Fibroblast of skin of right biceps (primary cell): ENCODE measurements at places on chromosomes 4 and X.

GRCh38 chr4:14771094-14771493 lies 231.2 kb upstream of the CPEB2 start:
- no peak for DNase-seq

GRCh38 chrX:29787656-29788055 lies 427.7 kb upstream of the MAGEB2 start:
- DNase-seq: no peak

GRCh38 chr4:127772769-127773671 lies 9.1 kb upstream of the HSPA4L start:
- DNase-seq: no peak

- no peak for DNase-seq
These were observed 71.9 kb downstream of the LIMCH1 start for GRCh38 chr4:41609851-41610250.

- no peak for DNase-seq
These were observed 326.9 kb downstream of the NAF1 start for GRCh38 chr4:162839814-162840213.

- DNase-seq: no peak
These were observed 38.4 kb downstream of the SPARCL1 start for GRCh38 chr4:87490664-87491369.

- no peak for DNase-seq
These were observed 367.3 kb upstream of the FGF13 start for GRCh38 chrX:139078761-139079280.

DNA sequence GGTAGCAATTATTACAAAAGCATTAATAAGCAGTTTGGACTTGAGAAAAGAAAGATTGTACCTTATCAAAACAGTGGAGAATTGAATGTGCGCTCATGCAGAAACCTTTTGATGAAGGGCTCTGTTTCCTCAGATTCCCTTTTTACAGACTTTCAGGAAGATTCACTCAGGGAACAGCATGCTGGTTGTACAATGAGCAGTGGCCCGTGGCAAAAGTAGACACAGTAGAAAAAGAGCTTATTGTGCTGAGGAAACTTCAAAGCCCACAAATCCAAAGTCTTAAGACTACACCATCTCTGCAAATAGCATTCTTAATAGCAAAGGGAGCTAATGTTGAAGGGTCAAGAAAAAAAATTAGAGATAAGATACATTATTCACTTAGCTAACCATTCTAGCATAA lies 858.9 kb downstream of the PDHA2 start:
- no peak for DNase-seq

- peak; percentile 76 for DNase-seq
These were observed 47.9 kb downstream of the TET2 start for GRCh38 chr4:105194328-105195231.

GRCh38 chr4:117134386-117134785 lies 49.0 kb upstream of the TRAM1L1 start:
- peak; percentile 74 for DNase-seq

DNA sequence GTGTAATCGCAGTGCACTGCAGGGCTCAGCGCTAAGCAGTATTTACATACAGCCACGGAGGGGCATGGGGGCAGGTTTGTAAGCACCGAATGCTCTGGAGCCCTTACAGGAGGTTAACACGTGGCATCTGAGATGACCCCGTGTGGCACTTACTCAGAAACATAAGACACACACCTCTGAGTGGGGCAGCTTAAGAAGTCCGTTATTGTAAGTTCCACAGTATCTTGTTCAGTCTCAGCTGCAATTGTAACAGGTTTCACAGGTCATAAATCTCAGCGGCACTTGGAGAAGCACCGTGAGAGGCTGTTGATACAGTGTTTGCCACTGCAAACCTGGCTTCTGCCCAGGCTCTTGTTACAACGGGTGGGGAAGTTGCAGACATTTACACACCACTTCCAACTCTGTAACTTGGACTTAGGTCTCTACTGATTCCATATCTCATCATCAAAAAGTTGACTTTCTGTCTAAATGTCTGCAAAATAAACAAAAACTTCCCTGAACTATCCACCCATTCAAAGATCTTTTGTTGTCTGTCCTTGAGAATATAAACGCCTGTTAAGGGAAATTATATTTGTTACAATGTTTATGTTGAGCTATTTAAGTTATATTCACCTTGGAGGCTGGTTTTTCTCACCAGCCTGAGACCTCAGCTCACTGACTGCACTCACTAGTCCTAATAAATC lies 10.3 kb downstream of the CPLX1 start:
- DNase-seq: no peak

GRCh38 chrX:130826249-130826648 lies 76.8 kb downstream of the ENOX2 start:
- DNase-seq: no peak

GRCh38 chrX:124190440-124190839 lies 142.0 kb upstream of the TEX13D start:
- no peak for DNase-seq

DNA sequence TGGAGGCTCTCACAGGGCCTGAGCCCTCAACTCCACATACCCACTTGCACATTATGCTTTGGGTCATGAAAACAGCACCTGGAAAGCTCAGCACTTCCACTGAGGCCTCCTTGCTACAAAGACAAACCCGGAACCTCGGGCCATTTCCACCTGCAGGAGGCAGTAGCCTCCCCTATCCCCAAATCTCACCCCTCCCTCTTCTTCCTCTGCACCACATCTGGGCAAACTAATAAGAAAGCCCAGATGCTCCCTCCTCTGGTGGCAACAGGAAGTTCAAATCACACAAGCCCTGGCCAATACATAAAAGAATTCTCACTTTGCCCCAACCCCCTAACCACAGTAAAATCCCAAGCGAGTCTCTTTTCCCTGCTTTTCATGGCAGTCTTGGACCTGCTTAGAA lies 136.4 kb downstream of the MAPK10 start:
- peak; percentile 55 for DNase-seq

GRCh38 chr4:3308691-3309090 lies 15.9 kb downstream of the RGS12 start:
- DNase-seq: no peak

DNA sequence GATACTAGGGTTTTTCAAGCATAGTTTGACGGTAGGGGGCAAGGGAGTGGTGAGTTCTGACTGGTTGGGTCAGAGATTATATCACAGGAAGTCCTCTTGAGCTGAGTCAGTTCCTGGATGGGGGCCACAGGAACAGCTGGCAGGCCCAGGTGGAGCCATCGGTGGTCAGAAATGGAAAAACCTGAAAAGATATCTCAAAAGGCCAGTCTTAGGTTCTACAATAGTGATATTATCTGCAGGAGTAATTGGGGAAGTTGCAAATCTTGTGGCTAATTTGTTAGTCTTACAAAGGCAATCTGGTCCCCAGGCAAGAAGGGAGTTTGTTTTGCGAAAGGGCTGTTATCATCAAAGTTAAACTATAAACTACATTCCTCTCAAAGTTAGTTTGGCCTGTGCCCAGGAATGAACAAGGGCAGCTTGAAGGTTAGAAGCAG lies 159.3 kb downstream of the PTCHD1 start:
- DNase-seq: peak; percentile 0

GRCh38 chrX:50704360-50704759 lies 109.6 kb downstream of the SHROOM4 start:
- peak; percentile 54 for DNase-seq

- no peak for DNase-seq
These were observed 850.4 kb upstream of the FRG1 start for GRCh38 chr4:189090174-189090814.

DNA sequence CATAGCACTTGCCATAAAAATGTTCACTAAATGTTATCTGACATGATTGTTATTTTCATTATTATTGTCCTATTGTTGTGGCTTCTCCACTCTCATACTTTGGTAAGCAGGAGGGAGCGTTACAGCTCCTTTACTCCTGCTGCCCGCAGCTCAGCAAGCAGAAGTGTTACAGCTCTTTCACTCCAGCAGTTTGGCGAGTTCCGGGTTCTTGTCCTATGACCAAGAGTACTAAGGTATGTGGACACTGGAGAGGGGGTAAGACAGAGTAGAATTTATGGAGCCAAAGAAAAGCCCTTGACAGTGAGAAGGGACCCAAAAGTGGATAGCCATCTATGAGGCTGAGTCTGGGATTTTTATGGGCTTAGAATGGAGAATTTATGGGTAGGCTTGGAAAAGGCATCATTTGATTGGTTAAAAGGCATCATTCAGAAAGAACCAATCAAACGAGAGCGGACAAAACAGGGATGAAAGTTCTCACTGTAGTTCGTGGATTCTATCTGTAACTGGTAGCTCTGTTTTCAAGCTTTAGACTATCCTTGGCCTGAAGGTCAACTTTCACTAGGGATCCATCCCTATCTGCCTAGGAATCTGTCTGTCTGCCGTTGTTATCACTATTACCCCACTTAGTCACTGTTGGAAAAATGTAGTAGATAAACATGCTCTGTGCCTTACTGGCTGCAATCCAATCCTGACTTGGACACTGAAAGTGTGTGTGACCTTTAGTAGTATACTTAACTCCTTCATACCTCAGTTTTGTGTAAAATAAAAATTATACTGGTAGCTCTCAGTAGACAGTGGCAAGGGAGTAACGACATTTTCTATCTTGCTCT lies 545.6 kb upstream of the LCORL start:
- no peak for DNase-seq

- DNase-seq: peak; percentile 47
These were observed 62.5 kb downstream of the SEC24D start for GRCh38 chr4:118773429-118773792.

DNA sequence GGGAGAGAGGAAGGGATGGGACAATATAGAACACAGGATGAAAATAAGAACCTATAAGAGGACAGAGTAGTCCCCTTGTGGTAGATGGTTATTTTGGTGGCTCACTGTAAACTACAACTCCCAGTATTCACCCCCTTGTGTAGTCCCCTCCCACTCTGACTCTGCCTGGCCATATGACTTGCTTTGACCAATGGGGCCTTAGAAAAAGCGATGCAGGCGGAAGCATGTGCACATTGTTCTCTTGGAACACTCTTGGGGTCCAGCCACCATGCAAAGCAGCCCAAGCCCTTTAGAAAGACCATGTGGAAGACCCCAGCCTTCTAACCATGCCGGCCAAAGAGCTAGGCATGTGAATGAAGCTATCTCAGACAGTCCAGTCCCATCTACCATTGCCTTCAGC lies 415.0 kb downstream of the BCOR start:
- DNase-seq: no peak

DNA sequence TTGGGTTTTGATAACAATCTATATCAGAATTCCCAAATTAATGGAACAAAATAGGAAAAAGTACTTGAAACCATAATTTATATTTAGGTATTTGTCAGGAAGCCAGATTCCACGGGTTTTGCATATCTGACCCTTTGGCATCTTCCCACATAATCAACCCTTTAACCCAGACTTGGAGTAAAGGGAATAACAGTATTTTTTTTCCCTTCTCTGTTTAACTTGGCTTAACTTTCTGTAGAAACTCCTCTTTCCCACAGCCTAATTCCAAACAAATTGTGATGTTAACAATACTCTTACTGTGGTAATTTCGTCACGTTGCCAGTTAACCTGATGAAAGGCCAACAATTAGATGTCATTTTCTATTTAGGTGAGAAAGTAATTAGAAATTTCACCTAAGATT lies 49.4 kb upstream of the GUCY1A1 start:
- peak; percentile 52 for DNase-seq

DNA sequence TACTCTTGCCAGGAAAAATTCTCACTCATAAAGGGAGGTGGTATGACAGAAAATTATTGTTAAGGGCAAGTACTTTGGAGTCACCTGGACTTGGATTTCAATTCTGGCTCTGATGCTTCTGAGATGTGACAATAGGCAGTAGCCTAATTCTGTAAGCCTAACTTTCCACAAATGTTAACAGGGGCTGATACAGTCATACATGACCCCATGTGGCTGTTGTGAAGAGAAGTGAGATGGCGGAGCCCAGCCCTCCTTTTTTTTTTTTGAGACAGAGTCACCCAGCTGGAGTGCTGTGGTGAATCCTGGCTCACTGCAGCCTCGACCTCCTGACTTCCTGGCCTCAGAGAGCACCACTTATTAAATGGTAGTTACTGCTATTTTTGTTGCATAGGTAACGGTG lies 54.4 kb upstream of the IRF2 start:
- DNase-seq: no peak

GRCh38 chrX:142233400-142233799 lies 28.3 kb upstream of the MAGEC2 start:
- DNase-seq: no peak

DNA sequence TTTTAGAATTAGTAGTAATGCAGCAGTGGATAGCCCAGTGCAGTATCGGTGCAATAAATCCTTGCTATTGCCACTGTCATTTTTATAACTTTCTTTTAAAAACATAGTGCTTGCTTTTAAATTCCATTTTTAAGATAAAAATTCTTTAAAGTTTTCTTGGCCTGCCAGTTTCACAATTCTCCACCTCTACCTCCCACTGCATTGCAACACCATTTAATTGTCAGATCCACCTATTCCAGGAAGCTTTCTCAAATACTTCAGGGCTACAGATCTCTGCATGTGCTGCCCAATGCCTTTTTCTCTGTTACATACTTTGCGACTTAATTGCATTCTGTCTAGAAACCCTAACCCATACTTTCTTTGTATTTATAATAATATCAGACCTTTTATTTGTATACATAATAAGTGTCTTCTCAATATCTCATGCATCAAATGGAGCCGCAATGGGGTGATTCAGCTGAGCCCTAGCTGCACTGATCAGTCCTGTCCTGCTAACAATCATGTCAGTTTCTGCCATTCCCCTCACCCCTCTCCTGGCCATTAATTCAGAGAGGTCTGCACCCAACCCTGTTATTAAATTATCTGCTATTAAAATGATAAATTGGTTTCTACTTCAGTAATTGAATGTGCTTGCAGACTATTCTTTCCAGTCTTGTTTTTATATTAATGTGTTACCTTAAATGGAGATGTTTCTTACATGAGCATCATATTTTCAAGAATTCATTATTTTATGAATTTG lies 193.1 kb downstream of the SLIT2 start:
- no peak for DNase-seq
